ENCODE measurements at places on chromosomes 7 and 10.

- DNase-seq, result no peak
These were observed 386.9 kb upstream of the CNTNAP2 start for GRCh38 chr7:145729691-145730090.

GRCh38 chr10:131251146-131251541 is 60.4 kb downstream of the TCERG1L start:
- DNase-seq, result no peak

DNA sequence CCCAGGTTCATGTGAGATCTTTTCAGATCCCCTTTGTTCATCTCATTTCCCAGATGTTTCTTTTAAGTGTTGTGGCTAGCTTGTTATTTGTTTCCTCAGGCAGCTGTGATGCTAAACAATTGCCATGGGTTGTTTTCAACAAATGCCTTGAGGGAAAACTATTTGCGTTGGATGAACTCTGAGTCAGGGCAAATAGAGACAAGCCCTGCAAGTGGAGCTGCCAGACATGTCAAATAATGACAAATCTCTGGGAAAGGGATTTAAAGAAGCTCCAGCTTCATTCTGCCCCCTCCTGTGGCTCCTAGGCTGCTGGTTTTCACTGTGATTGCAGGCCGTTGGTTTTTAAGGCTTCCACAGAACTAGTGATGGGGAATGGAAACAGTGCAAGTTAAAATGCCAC is 272.4 kb upstream of the SP8 start:
- DNase-seq, result no peak

GRCh38 chr7:105653441-105654005 is 72.2 kb upstream of the EFCAB10 start:
- DNase-seq, result no peak

GRCh38 chr7:8939446-8939845 is 506.0 kb downstream of the NXPH1 start:
- no peak for DNase-seq

DNA sequence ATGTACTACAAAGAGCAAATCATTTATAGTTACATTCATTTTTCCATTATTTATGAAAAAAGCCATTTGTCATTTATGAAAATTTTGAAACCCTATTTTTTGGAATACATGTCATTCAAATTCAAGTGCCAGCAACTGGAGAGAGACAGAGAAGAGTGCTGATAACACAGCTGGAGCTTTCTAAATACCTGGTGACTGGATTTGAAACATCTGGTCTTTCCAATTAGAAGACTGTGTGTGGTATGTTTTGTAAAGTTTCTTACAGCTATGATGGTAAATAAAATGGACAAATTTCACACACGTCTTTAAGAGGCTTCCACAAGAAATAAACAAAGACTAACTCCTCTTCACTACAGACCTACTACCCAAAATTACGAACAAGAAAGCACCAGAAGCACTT is 56.8 kb downstream of the CHCHD3 start:
- DNase-seq, result no peak

GRCh38 chr7:148978091-148978490 is 50.2 kb downstream of the PDIA4 start:
- DNase-seq, result no peak

DNA sequence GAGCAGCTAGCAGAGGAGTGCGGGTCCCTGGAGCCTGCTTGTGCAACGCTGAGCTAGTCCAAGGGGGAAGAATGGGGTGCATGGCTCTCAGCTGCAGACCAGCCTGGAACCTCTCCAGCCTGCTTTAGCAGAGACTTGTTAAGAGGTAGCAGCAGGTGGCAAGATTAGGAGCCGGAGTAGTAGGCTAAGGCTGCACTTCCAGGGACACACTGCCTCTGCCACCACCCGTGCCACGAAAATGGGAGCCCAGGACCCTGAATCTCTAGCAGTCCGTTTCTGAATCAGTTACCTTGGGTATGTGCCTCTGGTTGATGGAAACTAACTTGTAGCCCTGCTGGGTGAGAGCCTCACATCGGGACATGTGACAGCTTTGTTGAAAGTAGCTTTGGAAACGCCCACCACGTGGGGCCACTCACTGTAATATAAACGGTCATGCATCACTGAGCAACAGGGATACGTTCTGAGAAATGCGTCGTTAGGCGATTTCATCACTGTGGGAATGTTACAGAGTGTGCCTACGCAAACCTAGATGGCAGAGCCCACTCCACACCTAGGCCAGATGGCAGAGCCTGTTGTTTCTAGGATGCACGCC is 25.9 kb downstream of the HTRA1 start:
- DNase-seq, result no peak

DNA sequence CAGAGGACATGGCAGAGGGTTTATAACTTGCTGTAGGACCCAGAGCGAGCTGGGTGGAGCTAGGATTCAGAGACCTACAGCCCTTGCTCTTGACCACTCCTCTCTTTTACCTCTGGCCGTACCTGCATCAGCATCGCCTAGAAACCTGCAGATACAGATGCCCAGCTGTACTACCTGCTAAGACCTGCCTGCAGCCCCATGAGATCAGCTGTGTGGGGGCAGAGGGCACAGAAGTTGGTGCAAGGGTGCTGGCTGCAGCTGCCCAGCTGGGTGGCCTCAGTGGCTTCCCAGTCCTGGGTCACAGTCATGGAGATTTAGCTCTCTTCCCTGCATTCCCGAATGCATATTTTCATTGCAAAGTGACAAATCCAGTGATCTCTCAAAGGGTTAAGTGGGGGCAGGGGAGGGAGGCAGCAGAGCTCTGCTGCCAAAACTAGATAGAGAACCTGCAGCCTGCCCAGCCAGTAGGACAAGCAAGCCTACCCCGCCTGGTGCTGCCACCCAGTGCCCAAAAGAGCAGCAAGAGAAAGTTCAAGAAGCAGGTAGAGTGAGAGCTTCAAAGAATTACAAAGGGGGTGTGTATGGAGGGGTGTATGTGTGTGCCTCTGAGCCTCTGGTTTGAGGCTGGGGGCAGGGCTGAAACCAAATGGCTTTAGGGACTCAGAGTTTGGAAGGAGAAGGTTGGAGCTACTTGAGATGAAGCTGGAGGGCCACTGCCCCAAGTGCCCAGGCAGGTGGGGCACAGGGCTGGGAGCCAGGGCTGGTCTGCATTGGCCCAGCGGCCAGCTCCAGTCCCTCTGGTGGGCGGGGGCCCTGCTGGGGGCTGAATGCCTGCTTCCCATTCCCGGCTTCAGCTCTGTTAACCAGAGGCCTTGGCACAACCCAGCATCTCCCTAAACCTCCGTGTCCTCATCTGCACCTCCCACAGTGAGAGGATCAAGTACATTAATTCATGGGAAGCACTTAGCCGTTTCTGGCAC is 6.9 kb downstream of the FAM241B start:
- DNase-seq, result no peak

GRCh38 chr7:29565982-29566746 is 2.5 kb downstream of the PRR15 start:
- DNase-seq, result no peak

DNA sequence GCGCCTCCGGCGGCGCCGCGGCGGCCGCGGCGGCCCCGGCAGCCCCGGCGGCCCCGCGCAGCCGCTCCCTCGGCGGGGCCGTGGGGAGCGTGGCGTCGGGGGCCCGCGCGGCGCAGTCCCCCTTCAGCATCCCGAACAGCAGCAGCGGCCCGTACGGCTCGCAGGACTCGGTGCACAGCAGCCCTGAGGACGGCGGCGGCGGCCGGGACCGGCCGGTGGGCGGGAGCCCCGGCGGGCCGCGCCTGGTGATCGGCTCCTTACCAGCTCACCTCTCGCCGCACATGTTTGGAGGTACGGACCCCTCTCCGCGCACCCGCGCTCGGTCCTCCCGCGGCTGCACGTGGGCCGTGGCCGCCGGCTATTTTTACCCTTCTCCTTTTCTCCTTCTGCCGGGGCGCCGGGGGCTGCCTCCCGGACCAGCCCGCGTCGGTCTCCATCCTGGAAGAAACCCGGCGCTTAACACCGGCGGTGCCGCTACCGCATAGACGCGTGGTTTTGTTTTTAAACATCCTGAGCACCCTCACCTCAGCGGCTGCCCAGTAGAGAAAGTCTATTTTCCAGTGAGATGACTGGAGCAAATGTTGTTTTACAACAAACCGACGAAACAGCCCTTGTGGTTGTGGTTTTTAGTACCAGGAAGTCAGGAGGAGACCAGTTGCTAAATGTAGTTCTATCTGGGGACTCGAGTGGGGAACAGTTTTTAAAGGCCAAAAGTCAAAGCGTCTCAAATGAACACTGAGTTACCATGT is 1.3 kb downstream of the ZNRF2 start:
- DNase-seq, result peak; percentile 29

DNA sequence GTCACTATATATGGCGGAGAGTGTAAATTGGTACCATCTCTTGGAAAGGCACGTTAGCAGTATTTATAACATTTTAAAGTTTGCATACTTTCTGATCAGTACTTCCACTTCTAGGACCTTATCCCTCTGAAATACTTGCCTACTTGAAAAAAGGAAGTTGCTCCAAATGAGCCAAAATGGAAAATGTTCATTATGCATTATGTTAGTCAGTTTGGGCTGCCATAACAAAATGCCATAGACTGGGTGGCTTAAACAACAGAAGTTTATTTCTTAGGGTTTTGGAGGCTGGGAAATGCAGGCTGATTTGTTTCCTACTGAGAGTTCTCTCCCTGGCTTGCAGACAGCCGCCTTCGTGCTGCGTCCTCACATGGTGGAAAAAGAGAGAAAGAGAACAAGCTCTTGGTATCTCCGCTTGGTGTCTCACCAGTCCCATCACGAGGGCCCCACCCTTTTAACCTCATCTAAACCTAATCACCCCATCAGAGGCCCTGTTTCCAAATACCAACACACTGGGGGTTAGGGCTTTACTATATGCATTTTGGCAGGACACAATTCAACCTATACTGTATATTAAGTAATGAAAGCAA is 6.9 kb downstream of the SNX10 start:
- no peak for DNase-seq

- no peak for DNase-seq
These were observed 671.3 kb downstream of the SORCS1 start for GRCh38 chr10:106493226-106493625.

GRCh38 chr7:70571961-70572360 is 560.0 kb upstream of the GALNT17 start:
- no peak for DNase-seq

GRCh38 chr7:90892213-90892612 is 296.1 kb downstream of the CDK14 start:
- DNase-seq, result no peak

DNA sequence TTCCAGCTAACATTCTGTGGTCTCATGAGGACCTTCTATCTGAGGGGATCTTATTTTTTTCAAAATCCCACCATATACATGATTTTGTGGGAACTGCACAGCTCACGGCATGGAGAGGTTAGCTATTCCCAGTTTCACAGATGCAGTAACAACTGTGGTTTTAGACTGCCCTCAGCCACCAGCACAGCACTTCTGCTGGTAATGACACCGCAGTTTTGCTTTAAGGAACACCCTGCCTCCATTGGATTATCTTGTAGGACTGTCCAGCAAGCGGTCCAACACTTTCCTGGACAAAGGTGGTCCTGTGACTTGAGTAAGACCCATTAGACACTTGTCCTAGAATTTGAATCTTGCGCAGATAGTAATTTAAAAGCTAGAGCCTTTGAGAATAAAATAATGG is 65.3 kb upstream of the SMNDC1 start:
- DNase-seq, result no peak

- DNase-seq, result no peak
These were observed 73.1 kb downstream of the TLL2 start for GRCh38 chr10:96440361-96441292.

- DNase-seq, result no peak
These were observed 24.7 kb upstream of the SLC18A3 start for GRCh38 chr10:49585387-49585786.

DNA sequence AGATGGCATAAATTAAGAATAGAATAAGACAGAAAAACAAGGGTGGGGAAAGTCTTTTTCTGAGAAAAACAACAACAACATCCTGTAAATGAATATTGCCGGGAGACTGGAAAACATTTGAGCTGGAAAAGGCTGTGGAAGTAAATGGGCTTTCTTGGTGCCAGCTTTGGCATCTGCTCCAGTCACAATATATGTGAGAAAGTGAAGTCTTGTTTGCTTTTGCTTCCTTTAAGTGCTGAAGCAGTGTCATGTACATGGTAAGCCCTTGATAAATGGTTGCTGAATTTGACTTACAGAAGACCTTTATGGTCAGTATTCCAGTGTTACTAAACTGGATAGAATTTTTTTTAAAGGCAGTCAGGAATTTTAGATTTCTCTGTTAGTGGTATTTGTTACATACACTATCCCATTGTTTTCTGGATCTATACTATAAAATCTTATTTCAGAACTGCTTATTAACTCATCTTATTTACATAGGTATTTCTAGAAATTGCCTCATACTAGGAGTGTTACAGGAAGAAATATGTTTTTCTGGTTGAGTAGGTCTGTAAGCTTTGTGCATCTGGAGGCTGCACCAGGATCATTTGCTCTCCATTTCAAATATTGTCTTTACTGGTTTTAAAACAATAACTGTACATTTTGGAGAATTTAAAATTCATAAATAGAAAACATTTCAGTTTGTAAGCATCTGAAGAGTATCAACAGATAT is 201.7 kb upstream of the FOXP2 start:
- no peak for DNase-seq

DNA sequence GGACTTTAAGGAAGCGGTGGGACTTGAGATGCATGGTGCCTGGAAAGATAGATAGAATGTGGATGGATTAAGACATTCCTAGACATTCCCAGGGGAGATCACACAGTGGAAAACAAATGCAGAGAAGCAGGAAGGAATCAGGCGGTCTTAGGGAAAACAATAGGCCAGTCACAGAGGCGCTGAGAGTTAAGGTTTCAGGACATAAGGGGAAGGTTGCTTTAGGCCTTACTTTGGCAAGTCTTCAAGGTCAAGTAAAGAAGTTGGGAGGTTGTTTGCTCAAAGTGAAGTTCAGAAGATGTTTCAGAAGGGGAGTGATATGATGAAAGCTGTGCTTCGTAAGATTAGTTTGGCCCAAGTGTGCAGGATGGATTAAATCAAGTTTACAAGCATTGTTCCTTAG is 109.4 kb downstream of the SUGCT start:
- DNase-seq, result no peak

DNA sequence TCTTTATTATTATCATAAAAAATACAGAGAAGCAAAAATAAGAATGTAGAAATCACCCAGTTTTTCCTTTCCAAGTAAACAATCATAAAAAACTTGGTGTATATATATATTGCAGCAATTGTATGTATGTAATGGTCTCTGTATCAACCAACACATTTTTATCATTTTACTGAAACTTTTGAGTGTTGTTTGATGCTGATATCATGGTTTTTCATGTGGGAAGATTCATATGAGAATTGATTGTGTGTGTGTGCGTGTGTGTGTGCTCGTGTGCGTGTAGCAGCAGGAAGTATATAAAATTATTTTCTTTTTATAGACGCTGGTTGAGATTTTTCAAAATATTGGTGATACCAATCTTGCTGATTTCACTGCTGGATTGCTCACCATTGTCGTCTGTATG is 22.3 kb downstream of the SLC26A4 start:
- no peak for DNase-seq
